ENCODE measurements at places on chromosomes 2 and 18.

GRCh38 chr2:230234122-230234722 is 8.7 kb downstream of the SP140 start:
- DNase-seq = no peak

DNA sequence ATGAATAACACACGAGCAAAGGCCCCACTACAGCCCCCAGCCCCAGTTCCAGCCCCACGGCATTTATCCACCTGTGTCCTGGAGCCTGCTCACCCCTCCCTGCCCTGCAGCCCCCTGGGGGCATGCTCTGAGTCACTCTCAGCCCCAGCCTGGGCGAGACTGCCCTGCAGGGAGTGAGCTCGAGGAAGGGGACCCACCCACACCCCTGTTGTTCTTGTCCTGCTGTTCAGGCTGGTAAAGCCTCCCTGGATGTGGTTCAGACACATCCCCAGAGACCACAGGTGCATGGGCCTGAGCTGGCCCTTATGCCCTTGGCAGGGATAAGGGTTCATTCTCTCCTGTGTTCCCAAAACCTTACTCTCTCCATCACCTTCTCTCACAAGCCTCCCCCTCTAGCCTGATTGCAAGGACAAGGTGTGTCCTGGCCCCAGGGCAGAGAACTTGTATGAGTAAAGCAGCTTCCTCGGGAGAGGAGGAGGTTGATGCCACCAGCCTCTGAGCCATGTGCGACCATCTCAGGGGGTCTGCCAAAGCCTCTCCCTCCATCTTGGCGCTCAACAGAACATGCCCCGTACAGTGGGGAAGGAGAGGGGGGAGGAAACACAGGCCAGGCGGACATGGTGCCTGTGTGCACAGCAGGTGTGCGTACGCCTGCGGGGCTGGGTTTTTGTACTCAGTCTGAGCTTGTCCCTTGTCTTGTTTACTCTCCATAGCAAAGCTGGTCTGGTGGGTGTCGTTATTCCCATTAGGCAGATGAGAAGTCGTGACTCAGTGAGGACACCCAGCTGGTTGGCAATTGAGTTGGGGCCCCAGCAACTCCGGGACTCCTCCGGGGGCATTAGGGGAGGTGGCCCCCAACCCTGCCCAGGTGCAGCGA is 64.4 kb downstream of the CIB4 start:
- DNase-seq = no peak

- no peak for DNase-seq
Observed at GRCh38 chr2:20470211-20470610, 23.3 kb downstream of the RHOB start.

DNA sequence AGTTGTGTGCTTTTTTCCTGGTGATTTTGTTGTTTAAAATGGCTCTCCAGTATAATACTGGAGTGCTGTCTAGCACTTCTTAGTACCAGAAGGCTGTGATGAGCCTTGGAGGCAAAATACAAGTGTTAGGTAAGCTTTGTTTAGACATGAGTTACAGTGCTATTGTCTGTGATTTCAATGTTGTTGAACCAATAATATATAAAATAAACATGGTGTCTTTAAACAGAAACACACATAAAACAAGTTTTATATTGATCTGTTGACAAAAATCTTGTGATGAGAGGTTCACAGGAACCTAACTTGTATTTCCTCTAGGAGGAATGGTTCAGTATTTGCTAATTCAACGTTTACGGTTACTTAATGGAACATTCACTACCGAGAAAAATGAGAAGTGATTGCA is 5.0 kb upstream of the FAM171B start:
- DNase-seq = no peak

DNA sequence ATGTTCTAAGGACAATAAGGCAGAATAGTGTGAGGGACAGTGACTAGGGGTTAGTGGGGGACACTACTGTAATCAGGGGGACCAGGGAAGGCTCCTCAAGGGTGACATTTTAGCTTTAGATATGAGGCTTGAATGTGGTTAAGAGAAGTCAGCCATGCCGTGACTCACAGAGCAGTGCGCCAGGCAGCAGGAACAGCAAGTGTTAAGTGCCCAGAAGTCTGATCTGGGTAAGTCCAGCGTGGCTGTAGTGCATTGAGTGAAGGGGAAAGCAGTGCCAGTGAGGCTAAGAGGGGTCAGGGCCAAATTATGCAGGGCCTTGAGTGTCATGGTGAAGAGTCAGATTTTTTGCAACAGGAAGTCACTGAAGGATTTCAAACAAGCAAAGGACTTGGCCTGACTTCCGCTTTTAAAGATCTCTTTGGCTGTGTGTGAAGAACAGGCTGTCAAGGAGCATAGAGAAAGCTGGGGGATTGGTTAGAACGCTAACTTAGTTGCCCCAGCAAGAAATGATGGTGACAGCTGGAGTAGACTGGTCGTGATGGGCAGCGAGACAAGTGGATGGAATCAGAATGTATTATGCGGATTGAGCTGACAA is 151.5 kb downstream of the MSH2 start:
- DNase-seq = no peak

GRCh38 chr2:16069933-16070647 is 129.7 kb downstream of the MYCN start:
- DNase-seq = no peak

GRCh38 chr2:68565858-68566257 is 77.5 kb upstream of the PROKR1 start:
- DNase-seq = no peak

GRCh38 chr18:76980663-76981395 is 151.8 kb downstream of the MBP start:
- DNase-seq = no peak

GRCh38 chr2:226398580-226398979 is 401.0 kb downstream of the IRS1 start:
- DNase-seq = no peak

GRCh38 chr18:66124394-66124793 is 373.6 kb downstream of the CDH7 start:
- no peak for DNase-seq

DNA sequence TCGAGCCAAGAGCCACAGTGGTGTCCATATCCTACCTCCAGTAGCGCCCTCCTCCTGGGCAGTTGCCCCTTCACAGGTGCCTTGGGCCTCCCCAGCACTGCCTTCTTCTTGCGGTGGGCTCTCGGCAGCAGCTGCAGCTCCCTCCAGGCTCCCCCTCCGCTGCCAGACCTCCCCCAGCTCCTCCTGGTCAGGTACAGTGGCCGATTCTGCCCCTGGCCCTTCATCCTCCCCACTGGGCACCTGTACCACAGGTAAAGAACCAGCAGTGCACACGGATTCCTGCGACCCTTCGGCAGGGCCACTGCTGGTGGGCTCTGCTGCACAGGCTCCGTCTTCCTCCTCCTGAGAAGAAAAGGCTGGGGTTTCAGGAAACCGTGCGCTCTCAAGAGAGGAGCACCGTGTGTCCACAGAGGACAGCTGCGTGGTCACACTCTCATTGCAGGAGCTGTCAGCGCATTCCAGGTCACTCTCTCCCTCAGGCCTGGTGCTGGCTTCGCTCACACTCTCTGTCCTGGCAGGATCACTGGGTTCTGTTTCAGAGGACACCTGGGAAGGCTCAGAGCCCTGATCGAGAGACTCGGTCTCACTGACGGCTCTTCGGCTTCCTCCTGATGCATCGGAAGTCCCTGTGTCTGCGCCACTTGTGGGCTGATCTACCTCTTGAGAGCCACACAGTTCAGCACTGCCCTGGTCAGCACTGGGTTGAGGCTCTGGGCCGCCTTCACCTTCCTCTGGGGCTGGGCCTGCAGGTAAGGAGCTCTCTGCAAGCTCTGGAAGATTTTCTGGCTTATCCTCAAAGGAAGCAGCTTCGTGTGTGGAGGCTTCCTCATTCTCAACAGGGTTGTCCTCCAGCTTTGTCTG is 147.4 kb upstream of the STK17B start:
- DNase-seq = no peak

DNA sequence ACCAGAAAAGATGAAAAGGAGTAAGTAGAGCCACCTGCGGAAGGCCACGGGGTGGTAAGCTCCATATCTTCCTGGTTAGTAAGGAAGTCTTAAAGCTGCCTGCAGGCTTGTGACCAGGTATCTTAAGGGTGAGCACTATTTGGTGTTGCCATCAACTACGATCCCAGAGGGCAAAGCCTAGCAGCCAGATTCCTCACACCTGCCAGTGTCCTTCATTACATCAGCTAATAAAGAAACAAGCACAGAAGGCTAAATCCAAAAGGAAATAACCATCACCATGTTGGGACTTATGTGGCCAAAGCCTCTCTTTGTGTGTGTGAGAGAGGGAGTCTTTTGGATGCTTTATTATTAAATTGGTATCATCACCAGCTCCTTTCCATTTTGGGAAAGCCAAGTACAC is 123.5 kb downstream of the ALK start:
- DNase-seq = no peak

- DNase-seq = no peak
Observed at GRCh38 chr2:181046833-181047232, 66.4 kb downstream of the UBE2E3 start.

DNA sequence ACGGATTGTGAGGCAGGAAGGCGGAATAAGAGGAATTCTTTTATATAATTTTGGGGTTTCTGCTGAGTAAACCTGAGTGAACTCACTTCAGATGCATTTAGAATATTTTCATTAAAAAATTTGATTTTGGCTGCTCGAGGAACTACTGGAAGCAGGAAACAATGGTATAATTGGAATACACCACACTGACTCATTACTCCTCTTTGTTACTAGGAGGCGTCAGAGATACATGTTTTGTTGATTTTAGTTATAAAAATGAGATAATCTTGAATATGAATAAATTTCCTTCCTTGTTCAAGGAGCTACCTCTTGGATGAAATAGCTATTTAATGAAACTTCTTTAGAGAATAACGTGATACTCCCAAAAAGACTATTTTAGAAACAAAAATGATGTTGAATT is 97.4 kb downstream of the ANKRD36 start:
- DNase-seq = no peak

DNA sequence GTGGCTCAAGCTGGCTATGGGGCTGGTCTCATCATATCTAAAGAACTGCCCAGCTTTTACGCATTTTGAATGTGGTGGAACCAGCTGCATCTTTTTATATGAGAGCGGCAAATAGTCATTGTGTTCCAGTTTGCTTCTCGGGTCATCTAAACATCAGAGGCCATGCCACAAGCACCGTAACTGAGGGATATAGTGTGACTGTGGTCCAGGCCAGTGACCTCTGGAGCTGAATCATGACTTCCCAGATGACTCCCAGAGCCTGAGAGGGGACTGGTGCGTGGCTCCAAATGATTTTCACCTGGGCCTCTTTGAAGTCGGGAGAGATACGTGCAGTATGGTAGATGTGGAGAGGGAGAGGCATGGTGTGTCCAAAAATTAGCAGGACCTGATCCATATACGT is 271.0 kb downstream of the NEDD4L start:
- no peak for DNase-seq

DNA sequence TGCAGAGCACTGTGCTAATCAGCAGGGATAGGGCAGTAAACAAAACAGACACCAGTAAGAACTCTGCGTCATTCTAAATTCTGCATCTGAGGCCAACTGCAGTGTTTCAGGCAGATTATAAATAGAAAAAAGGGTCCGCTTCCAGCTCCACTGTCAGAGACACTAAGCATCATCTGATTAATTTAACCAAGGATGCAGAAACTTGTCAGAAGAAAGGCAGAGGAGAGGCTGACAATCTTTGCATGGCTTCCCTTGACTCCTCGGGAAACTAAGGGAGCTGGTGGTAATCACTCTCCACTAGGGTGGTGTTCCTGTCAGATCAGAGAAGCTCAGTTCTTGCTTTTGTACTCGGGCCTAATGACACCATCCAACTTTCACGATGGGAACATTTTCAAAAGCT is 123.5 kb downstream of the DNAH6 start:
- no peak for DNase-seq

DNA sequence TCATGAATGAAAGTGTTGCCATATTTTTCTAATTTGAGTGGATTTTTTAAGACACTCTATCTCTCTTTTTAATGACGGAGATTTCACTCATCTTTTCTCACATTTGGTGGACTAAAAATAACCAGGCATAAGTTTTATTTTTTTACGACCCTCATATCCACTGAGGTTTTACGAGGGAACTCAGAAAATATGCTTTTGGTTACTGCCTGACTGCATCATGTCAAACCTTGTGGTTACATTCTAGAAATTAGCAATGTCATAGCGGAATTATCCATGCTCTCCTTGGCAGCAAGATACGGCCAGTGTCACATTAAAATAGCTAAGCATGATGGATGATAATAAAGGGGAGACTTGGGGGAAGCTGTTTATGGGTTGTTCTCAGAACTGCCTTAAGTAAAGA is 428.6 kb upstream of the FSHR start:
- DNase-seq = no peak

DNA sequence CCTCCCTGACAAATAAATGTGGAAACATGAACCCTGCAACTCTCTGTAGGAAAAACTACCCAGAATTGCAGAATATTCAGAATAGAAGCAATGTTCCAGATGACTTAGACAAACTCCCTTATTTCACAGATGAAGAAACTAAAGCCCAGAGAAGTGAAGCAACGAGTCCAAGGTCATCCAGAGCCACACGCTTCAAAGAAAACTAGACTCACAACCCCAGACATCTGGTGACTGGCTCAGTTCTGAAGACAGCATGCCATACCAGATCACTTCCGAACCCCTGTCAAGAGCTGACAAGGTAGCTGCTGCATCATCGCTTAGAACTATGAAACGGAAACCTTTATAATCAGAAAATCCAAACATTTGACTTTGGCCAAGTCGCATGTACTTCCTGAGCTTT is 101.3 kb downstream of the PID1 start:
- no peak for DNase-seq

DNA sequence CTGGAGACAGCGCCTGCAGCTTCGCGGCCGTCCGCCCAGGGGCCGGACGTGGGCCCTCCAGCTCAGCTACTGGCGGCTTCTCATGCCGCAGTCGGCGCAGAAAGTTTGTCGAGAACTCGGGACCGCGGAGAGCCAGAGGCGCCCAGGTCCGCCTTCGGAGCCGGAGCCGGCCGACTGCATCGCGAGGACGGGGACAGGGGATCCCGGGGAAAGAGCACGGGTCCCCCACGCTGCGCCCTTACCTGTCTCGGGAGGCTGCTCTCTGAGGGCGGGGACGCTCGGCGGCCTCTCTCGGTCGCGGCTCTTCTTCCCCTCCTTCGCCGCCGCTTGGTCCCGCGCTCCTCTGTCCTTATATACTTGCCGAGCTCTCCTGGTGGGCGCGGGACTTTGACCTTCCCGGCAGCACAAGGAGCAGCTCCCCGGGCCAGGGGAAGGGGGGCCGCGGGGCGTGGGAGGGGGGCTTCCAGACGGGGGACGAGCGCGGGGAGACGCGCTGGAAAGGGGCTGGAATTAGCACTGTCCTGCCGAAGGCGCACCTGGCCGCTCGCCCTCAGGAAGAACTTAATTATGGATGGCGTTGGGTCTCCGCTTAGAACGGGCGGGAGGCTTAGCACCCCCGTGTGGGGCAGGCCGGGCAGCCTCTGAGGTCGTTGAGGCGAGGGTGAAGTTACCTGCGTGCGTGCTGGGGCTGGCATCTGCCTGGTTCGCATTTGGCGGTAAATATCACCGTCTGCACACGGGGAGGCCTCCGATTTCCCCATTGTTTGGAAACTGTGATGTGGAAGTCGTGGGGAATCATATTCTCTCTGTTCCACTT is at the start of gene POMC:
TSS of gene POMC (minus strand) at position 325 of the 817 bp plus-strand sequence. CDS start 3,808 bp downstream, outside the sequence.
- no peak for DNase-seq
